ENCODE measurements at places on chromosomes 13 and 19.

DNA sequence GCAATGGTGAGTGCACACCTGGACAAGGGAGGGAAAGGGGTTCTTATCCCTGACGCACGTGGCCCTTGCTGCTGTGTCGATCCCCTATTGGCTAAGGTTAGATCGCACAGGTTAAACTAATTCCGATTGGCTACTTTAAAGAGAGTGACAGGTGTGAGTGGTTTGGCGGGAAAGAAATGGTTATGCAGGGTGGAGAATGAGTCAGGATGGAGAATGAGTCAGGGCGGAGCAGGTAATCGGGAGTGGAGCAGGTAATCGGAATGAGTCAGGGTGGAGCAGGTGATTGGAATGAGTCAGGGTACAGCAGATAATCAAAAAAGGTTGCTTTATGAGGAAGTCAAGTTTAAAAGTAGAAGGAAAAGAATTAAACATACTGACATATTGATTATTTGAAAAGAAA lies 24.4 kb upstream of the SIAH3 start:
- no peak for DNase-seq

DNA sequence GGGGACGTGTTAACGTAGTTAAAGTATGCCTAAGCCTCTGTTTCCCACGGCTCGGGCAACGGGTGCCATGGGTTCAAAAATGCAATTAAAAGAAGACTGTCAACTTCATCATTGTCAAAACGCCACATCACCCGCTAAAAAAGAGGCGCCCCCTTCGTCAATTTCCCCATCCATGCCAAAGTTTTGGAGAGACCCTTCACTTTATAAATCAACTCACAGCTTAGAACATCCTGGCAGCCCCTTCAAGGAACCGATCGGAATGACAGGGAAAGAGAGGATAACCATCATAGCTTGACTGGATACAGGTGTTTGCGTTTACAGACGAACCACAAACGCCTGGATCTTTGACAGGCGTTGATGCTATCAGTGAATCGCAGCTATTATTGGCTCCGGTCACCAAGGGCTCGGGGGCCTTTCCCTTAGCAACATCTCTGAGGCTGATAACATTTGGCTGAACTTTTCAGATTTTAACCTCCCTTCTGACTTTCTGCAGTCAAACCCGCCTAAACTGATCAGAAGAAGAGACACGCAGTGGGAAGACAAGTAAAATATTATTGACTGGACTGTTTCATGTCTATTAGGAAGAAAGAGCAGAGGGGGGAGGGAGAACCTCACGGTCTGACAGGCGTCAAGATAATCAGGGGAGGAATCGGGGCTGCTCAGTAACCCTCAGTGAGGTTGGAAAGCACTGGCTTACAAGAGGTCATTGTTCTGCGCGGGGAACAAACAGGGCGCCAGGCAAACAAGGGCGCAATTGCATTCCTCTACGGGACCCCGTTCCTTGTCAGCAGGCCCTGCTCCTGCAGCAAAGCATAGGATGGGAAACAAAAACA lies 322.5 kb upstream of the ZNF507 start:
- no peak for DNase-seq

GRCh38 chr19:33558856-33559255 lies 37.3 kb upstream of the PEPD start:
- DNase-seq, result no peak

DNA sequence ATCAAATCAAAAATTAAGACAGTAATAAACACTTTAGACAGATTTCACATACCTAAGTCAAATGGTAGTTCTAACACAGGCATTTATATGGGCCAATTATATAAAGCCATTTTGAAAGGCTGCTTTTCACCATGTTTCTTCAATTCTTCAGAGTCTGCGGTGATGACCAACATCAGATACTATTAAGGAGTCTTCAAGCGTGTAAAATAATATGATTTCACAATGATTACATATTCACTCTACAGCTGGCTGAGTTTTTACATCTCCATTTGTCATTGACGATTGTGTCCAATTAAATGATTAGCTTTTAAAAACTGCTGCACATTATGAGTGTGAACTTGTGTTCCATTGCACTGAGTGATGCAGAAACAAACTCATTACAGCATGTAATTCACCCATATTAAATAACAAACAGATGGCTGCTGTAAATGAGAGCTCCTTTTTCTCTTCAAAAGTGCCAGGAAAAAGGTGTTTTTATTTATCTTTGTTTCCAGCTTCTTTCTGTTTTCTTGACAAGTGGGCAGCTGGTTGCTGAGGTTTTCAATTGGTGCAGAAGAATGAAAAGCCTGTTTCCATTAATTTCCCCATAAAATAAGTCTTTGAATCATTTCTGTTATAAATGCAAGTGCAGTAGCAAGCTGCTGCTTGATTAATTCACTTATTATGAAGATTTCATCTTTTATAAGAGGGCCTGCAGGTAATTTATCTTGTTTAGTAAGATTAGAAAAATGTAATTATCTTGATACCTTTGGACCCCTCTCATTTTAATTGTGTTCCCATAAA lies 676.1 kb upstream of the KLHL1 start:
- DNase-seq, result no peak

GRCh38 chr13:110797230-110797877 lies 83.9 kb downstream of the ING1 start:
- peak; percentile 53 for DNase-seq

- no peak for DNase-seq
Observed at GRCh38 chr19:44032001-44032610, 6.9 kb downstream of the ZNF222 start.

DNA sequence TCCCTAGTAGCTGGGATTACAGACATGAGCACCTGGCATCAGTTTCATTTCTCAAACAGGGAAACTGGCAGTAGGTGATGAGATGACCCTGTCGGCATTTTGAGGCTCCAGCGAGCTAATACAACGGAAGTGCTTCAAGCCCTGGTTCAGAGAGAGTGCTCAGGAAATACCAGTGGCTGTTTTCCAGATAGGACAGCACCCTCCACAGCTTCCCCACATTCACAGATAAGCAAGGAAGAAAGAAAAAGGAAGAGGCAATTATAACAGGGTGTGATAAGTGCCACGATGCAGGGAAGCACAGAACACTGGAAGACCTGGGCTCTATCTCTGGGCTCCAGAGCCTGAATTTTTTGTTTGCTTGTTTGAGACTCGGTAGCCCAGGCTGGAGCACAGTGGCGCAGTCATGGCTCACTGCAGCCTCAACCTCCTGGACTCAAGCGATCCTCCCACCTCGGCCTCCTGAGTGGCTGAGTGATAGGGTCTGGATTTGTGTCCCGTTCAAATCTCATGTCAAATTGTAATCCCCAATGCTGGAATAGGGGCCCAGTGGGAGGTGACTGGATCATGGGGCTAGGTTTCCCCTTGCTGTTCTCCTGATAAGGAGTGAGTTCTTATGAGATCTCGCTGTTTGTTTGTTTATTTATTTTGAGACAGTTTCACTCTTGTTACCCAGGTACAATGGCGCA lies 43.5 kb downstream of the PIN1 start:
- no peak for DNase-seq

GRCh38 chr13:109869312-109870237 lies 83.2 kb upstream of the IRS2 start:
- peak; percentile 64 for DNase-seq

GRCh38 chr19:41967054-41967783 lies 8.1 kb upstream of the RABAC1 start:
- DNase-seq, result no peak

DNA sequence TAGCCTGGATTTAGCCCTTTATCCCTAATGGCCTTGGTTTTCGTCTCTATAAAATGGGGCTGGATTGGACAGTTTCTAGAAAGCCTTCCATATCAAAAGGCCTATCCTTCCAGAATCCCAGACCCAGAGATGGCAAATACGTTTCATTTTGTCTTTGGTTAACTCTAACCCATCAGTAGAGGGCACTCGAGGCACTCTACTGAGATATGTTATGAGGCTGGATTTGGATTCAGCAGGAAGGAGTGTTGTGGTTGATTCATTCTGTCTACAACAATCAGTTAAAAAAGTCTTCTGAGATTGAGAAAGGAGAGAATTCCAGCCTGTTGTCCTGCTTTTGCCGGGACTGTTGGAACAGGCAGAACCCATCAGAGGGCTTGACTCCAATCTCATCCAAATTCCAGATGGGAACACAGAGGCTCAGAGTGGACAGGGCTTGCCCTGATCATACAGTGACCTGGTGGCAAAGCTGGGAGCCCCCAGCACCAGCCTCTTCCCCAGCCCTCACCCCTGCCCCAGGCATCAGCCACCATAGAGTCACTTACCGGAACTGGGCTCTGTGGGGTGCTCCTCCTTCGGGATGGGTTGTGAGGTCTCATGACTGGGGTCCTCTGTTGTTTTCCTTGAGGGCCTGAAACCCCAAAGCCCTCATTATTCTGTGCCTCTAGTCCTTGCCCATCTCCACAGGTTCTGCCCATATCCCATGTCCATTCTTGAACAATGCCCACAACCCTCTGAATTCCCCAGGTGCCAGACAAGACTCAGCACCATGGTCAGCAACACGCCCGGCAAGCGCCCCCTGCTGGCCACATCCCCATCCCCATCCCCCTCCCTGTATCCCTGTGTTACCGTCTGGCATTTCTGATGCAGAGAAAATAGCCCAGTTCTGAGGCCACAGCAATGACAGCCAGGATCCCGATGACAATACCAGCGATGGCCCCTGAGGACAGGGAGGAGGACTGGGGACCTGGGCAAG lies 12.3 kb upstream of the ZNF180 start:
- peak; percentile 68 for DNase-seq

- DNase-seq, result no peak
Observed at GRCh38 chr19:28929006-28929405, 283.9 kb downstream of the UQCRFS1 start.

DNA sequence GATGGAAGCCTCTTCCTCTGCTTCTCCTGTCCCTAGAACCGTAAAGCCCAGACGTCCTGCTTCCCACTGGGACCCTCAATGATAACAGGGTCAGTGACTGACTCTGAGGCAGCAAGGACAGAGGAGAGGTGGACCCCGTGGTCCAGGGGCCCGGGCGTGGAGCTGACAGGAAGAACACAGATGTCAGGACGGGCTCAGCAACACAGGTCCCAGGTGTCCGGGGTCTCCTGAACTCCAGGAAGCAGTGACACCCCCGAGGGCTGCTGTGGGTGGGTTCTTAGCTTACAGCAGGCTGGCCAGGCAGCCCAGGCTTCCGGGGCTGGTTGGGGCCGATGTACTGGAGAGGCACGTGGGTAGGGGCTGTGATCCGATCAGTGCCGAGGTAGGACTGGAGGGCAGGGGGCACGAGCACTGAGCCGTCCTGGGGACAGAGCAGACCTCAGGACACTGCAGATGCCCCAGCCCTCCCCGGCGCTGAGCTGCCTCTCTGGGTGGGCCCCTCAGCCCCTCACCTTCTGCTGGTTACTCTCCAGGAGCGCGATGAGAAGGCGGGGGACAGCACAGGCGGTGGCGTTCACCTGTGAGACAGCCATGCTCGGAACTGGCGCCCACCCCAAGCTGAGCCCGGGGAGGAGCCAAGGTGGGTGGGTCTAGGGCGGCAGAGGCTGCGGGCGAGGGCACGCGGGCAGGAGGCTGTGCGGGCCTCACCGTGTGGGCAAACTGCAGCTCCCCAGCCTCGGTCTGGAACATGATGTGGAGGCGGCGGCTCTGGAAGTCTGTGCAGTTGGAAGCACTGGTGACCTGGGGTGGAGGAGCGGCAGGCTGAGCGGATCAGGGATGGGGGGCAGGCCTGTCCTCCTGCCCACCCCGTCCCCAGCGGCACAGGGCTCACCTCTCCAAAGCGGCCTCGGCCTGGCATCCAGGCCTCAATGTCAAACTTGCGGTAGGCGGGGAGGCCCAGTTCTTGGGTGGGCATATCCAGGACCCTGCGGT lies 3.6 kb upstream of the CCER2 start:
- DNase-seq, result no peak

GRCh38 chr13:28185256-28185655 lies 46.9 kb downstream of the PAN3 start:
- peak; percentile 7 for DNase-seq

GRCh38 chr13:78779608-78780007 lies 120.7 kb upstream of the OBI1 start:
- no peak for DNase-seq

GRCh38 chr19:50252111-50252886 lies 48.9 kb downstream of the MYH14 start:
- no peak for DNase-seq

DNA sequence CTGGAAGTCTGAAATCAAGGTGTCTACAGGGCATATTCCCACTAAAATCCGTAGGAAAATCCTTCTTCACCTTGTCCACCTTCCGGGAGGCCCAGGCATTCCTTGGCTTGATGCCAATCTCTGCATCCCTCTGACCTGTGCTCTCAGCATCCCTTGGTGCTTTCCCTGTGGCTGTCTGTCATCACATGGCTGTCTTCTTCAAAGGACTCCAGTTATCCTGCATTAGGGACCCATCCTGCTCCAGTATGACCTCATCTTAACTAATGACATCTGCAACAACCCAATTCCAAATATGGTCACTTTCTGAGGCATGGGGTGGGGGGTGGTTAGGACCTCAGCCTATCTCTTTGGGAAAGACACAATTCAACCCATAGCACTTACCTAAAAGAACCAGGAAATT lies 423.8 kb downstream of the IRS2 start:
- DNase-seq, result no peak

DNA sequence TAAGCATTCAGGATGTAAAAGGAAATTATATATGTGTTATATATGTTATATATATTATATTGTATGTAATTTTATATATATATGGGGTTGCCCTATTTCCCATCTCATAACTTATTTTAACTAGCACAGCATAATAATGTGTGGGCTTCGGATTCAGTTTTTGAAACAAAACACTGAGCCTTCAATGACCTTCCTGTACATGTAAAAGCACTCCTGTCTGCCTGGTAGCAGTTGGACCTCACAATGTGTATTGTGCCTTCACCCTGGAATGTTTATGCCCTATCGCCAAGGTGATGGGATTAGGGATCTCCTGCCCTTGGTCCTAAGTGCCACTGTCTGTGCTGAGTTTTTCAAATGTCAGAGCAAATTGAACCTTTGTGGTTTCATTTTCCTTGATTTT lies 968.8 kb downstream of the TUBA3C start:
- no peak for DNase-seq

DNA sequence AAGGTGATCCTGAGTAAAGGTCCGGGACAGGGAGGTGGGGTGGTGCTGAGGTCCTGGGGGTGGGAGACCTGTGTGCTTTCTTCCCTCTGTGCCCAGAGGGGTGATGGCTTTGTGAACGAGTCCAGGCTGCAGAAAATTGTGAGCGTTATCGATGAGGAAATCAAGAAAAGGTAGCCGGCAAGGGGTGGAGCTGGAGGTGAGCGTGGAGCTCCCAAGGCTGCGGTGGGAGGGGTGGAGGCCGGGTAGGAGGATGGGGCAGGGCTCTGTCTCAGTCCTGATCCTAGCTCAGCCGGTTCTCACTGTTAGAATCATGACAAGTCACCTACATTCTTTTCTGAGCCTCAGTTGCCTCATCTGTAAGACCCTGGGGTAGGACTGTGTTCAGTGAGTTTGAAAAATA lies 4.0 kb downstream of the SELENOV start:
- DNase-seq, result no peak
